ENCODE measurements at places on chromosomes 1 and 21.

GRCh38 chr1:7783178-7783711 is 846 bp upstream of the PER3 start:
- peak; percentile 18 for DNase-seq

- no peak for DNase-seq
Observed at GRCh38 chr1:92482665-92483609, 3.8 kb downstream of the GFI1 start.

DNA sequence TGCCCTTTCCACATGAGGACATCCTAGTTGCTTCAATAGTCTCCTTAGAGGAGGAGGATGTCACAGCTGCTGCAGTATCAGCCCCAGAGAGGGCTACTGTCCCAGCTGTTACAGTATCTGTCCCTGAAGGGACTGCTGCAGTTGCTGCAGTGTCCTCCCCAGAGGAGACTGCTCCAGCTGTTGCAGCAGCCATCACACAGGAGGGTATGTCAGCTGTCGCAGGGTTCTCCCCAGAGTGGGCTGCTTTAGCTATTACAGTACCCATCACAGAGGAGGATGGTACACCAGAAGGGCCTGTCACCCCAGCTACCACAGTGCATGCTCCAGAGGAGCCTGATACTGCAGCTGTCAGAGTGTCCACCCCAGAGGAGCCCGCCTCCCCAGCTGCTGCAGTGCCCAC is 78.5 kb upstream of the BMP8A start:
- DNase-seq = no peak

DNA sequence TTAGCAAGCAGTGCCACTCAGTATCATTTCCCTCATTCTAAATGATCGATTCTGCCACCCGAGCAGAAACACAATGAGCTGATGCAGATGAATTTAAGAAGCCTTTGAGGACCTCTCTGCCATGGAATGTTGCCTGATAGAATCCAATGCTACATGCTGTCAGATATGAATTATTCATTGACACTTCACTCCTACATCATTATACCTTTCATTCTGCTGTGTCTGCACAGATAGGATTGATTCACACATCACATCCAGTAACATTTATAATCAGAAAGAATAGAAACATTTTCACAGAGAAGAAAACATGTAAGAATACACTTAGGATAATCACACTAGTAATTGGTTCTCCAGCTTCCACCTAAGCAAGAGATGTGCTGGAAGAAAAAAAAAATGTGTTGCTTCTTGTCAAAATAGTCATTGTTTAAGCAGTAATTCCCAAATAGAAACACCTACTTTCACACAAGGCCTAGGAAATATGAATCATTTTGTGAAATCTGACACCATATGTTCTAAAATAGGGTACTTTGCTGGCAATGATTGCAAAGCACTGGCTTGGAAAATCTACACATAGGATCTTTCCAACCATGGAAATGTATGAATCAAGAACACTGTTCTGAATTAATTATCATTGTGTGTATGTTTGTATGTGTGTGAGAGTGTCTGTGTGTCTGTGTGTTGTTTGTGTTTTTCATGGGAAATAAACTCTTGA is 110.1 kb downstream of the GRIK1 start:
- no peak for DNase-seq

GRCh38 chr1:13543451-13544220 is 29.8 kb upstream of the LRRC38 start:
- no peak for DNase-seq

Measured in stimulated activated CD8-positive, alpha-beta memory T cell treated with anti-CD3 and anti-CD28 coated beads, Interleukin-4, amount 100 ng/mL, for 4 hours (primary cell).